ENCODE measurements at places on chromosomes 3 and 15. TPM values are rescaled to one million over a fixed set of nuclear protein-coding genes. Genes with fewer than 3 reads are reported as not detected.

The PTPN9 gene
- 34.2 TPM for total RNA-seq

The P3H2 gene
- total RNA-seq = not detected

The CCR4 gene
- 12.1 TPM for total RNA-seq

The LYZL4 gene
- not detected for total RNA-seq

The CIAO2A gene
- total RNA-seq = 65.4 TPM

The CASR gene
- not detected for total RNA-seq

The CYP19A1 gene
- total RNA-seq = not detected

The ZMYND10 gene
- total RNA-seq = 0.95 TPM

The GOLGA6A gene
- total RNA-seq = not detected

- no peak for DNase-seq
Observed at GRCh38 chr3:112781599-112781998, 65.1 kb downstream of the CD200R1L start.

GRCh38 chr15:98723195-98723594 is 74.9 kb downstream of the IGF1R start:
- no peak for DNase-seq

GRCh38 chr3:71076361-71077002 is 507.0 kb downstream of the FOXP1 start:
- no peak for DNase-seq

- DNase-seq = no peak
Observed at GRCh38 chr3:113912552-113913236, 35.1 kb upstream of the ZDHHC23 start.

DNA sequence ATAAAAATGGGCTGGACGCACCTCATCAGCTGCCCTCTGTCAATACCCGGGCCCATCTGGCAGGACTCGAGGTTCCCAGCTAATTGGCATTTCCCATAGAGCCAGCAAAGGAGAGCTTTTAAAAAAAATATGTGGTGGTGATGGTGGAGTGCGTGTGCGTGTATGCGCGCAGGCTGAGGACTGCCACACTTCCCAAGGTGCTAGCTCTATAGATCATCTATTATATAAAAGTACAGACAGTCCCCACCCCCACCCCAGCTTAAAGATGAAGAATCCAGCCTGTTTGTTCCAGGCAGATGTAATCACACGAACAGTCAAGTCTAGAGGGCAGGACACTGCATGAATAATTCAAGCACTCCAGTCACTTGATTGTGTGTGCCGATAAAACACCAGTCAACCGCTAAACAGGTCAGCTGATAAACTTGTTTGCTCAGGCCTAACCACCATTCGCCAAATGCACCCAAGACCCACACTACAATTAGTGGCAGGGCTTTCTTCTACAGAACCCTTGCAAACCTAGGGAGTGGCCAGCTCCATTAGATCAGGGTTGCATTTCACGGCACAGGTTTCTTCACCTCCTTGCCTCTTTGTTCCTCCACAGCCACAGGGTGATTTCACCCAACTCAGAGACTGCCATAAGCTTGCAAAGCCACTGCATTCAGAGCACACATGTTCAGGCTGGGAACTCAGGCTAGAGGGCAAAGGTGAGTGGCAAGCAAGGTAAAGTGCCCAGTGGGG is 5.8 kb downstream of the TLE3 start:
- DNase-seq = no peak

GRCh38 chr3:159795042-159795441 is 193.6 kb upstream of the IL12A start:
- no peak for DNase-seq

DNA sequence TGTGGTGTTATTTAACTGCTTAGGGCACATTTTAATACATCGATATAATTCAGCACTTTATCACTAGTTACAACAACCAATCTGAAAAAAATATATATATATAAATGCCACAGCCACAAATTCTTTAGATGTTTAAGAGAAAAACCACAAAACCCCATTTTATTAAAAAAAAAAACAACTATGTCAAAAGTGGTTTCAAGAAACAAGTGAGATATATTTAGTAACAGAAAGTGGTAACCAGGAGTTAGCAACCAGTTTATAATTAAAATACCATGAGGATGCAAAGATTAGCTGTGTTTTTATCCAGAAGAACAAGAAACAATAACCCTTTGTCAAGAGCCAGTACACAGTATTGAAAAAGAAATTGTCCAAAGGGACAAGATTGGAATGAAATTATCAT is 14.8 kb upstream of the DIPK2A start:
- no peak for DNase-seq

DNA sequence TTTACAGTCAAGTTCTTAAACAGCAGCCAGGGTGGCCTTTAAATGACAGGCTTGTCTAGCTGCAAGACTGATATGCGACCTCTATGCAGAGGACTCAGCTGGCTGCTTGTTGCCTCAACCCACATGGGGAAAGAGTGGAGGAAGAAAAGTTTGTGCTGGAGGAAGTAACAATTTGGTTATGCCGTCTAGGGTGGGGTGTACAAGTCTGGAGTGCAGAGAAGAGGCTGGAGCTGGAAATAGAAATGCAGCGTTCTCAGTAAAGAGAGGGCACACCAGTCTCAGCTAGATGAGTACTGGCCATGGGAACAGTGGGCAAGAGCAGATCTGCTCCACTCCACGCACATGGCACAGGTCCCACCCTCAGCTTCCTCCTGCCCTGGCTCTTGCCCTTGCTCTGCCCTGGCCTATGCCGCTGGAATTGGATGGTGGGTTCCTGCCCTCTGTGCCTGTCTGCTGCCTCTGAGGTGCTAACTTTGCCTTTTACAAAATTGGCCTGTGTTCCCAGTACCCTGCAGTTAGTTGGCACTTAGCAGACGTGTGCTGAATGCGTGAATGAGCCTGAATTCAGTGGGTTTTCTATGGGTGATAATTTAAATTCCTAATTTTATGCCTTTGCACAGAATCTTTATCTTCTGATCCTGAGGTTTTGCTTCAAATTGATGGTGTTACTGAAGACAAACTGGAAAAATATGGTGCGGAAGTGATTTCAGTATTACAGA is 59.7 kb upstream of the FURIN start:
- DNase-seq = no peak

DNA sequence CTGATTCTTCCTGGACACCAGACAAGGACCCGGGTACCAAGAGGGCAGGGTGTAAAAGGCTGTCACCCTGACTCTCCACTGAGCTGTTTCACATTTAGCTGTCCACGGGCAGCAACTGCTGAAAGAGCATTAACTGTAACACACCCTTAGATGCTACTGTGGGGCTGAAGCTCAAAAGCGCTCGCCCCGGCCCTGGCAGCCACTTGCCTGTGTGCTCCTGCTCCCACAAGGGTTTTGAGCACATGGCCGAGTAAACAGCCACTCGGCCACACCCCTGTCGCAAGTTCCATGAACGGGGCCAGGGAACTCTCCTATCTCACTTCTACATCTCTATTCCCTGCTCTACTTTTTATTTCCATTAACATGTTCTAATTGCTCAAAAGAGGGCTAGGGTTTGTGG is 421.7 kb downstream of the TUSC7 start:
- no peak for DNase-seq

GRCh38 chr3:94308767-94309166 is 245.9 kb downstream of the NSUN3 start:
- DNase-seq = no peak

- DNase-seq = no peak
Observed at GRCh38 chr3:123090728-123091531, 24.1 kb downstream of the PDIA5 start.

DNA sequence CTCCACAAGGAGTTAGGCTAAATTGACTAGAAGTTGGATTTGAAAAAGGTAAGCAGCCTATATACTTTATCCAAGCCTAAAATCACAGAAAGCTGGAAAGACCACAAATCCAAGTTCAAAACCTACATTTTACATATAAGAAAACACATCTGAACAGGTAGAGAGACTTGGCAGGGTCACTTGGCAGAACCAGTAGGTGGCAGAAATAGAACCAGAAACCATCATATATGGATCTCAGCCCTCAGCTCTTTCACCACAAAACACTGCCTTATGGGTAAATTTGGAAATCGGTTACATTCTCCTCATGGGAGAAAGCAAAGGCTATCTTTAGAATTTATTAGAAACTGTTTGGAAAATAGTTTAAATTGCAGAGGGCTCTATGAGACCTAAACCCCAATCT is 44.2 kb downstream of the MKRN2 start:
- DNase-seq = no peak

DNA sequence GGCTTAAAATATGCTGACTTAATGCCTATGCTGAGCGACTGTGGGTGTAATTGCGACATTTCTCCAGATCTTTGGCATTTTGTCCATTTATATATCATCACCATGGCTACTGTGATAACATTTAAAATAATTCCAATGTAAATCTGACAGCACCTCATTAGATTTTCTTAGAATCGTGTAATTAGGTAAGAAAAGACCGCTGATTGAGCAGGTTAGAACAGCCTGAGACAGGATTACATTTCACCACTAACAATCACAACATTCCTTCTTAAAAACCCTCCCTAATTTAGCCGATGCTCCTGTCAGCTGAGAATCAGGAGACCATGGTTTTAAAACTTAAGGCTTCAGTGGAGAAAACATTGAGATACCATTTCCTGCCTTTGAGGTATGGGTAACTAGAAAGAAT is 455.3 kb upstream of the PDZRN3 start:
- no peak for DNase-seq

GRCh38 chr3:100730524-100730923 is 21.2 kb downstream of the TFG start:
- no peak for DNase-seq

DNA sequence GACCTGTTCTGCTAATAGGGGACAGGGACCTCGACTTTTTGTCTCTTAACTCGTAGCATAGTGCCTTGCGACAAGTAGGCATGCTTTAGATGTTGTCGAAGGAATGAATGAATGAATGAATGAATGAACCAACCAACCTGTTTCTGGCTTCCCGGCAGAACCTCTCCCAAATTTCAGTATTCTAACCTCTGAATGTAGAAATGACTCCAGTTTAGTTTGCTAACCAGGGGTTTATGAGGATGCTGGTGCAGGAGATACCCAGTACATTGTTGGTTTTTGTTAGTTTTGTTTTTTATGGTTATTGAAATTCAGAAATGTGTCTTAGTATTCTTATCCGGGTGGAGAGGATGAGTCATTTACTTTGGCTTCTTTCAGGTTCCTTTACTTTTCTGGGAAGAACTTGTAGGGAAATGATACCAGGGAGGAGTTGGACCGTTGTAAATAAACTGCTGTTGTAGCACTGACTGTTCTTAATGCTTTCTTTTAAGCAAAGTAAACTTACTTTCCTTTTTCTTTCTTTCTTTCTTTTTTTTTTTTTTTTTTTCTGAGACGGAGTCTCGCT is 29.6 kb upstream of the EHHADH start:
- DNase-seq = no peak

DNA sequence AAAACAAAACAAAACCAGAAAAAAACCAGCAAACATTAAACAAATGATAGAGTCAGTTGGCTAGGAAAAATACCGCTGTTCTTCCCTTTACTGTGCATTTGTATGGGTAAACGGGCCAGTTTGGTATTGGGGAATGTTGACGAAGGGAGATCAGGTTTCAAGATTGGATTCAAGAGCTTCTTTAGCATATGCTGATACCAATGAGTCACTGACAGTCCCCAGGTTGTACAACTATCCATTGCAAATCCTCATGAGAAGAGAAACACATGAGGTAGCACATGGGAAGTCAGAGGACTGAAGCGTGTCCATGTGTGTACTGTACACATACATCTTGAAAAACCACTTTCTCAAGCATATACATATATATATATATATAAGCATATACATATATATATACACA is 25.6 kb downstream of the TIGIT start:
- no peak for DNase-seq

GRCh38 chr15:50824514-50824913 is 59.0 kb upstream of the SPPL2A start:
- DNase-seq = no peak

- DNase-seq = no peak
Observed at GRCh38 chr15:41895491-41895890, 1.6 kb upstream of the SPTBN5 start.

DNA sequence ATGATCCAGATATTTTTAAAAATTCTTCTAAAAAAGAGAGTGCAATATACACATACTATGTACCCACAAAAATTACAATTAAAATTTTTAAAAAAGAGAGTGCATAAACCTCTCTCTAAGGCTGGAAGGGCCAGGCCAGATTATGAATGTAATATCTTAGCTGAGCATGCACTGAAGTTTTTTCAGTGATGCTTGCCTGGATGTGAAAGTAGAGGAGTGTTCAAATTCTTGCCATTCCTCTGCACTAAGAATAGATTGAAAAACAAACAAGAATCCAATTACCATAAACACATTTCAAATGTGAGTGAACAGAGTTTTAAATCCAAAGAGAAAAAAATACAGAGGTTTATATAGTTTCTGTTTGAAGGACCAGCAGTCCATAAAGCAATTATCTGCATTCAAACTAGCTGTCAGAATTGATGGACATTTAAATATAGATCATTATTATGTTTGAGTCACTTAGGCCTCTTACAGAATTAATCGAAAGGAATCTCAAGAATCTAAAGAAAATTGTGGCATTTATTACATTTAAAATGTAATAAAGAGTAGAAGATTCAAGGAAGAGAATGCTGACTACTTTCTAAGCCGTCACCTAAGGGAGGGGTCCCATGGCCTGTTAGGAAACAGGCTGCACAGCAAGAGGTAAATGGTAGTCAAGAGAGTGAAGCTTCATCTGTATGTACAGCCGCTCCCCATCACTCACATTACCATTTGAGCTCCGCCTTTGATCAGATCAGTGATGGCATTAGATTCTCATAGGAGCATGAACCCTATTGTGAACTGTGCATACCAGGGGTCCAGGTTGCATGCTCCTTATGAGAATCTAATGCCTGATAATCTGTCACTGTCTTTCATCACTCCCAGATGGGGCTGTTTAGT is 159.3 kb upstream of the MDFIC2 start:
- DNase-seq = no peak

- no peak for DNase-seq
Observed at GRCh38 chr15:27846722-27847395, 252.3 kb downstream of the OCA2 start.

- no peak for DNase-seq
Observed at GRCh38 chr3:61828880-61829721, 267.7 kb downstream of the PTPRG start.

DNA sequence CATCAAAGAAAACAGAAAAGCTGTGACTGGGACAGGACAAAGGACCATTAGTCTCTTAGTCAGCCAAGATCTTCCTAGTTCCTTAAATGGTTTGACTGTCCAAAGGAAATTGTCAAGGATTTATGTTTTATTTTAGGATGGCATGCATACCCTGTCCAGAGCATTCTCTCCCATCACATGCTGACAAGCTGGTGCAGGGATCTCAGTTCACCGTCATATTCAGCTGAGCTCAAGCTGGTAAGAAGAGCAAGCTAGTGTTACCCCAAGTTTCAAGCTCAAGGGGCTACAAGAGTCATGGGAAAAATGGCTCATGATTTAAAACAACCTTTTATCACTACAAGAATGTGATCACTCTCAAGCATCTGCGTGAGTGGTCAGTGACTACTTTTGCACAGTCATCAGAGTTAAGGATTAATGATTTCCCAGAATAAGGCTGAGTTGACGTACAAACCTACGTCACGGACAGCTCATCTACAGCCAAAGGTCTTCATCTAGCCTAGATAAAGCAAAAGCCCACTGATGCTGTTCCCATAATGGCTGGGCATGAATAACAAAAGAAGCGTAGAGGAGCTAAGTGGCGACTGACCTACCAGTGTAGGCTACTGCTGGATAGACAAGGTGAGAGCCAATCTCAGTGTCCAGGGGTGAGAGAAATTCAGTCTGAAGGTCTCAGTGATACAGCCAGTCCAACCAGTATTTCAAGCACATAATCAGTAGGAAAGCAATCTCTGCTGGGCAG is 157.5 kb downstream of the GABRB3 start:
- no peak for DNase-seq

GRCh38 chr15:63362885-63363284 is 18.8 kb downstream of the CA12 start:
- DNase-seq = no peak

GRCh38 chr3:188792793-188793192 is 379.0 kb upstream of the TPRG1 start:
- DNase-seq = no peak

All from natural killer cell treated with Interleukin-12 subunit alpha and Interleukin-12 subunit beta and Interleukin-15 and Interleukin-18, amount 100 ng/mL, for 72 hours (primary cell).